ENCODE measurements at places on chromosomes 1 and 21.

DNA sequence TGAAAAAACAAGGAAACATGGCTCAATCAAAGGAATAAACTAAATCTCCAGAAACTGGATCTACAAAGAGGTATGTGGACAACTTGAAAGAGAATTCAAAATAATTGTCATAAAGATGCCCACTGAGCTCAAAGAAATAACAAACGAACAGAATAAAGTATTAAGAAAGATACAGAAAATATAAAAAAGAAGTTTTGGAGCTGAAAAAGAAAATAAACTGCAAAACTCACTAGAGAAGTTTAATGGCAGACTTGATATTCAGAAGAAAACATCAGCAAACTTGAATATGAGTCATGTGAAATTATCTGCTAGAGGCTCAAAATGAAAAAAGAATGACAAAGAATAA, 208.1 kb upstream of the SAMSN1 start:
- no peak for DNase-seq

- no peak for DNase-seq
Observed at GRCh38 chr1:184555665-184556641, 169.1 kb downstream of the C1orf21 start.

GRCh38 chr1:29331729-29332128, 95.4 kb downstream of the PTPRU start:
- no peak for DNase-seq

DNA sequence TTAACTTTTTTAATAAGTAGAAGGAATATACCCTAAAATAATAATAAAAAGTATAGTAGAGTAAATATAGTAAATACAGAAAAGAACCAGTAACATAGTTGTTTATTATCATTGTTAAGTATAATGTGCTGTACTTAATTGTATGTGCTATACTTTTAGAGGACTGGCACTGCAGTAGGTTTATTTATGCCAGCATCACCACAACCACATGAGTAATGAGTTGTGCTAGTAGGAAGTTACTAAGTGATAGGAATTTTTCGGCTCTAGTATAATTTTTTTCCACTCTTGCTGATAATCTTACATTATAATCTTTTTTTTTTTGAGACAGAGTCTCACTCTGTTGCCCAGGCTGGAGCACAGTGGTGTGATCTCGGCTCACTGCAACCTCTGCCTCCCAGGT, 71.6 kb downstream of the IVNS1ABP start:
- DNase-seq = no peak

DNA sequence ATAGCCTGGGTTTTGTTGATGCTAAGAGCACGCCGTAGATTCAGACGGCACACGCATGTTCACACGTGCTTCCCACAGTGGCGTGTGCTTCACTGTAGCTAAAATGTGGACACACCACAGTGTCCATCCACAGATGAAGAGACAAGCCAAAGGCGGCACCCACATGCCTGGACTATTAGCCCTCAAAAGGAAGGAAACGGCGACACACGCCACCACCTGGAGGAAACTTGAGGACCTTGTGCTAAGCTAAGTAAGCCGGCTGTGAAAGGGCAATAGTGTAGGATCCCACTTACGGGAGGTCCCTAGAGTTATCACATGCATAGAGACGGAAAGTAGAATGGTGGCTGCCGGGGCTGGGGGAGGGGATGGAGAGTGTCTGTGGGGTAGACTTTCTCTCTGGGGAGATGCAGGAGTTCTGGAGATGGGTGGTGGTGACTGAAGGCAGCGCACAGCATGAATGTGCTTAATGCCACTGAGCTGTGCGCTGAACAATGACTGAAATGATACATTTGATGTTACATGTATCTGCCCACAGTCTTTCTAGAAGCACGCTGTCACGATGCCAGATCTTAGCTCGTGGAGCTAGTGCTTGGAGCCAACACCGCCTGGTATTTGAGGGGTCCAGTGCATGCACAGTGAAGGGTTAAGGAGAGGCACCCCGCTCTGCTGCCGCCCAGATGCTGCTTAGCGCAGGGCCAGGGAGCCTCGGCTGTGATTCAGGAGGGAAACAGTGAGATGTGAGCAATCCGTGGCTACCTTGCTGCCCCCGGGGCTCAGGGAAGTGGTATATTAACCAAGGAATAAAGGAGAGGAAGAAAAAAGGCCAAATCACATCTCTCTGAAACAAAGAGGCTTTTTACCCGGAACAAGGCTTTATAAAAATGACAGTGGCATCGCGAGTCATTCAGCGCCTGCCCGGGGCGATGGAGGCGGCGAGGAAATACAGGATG, 103.7 kb downstream of the PRDM16 start:
- no peak for DNase-seq

GRCh38 chr1:41383094-41383852, 22.0 kb downstream of the FOXO6 start:
- no peak for DNase-seq

DNA sequence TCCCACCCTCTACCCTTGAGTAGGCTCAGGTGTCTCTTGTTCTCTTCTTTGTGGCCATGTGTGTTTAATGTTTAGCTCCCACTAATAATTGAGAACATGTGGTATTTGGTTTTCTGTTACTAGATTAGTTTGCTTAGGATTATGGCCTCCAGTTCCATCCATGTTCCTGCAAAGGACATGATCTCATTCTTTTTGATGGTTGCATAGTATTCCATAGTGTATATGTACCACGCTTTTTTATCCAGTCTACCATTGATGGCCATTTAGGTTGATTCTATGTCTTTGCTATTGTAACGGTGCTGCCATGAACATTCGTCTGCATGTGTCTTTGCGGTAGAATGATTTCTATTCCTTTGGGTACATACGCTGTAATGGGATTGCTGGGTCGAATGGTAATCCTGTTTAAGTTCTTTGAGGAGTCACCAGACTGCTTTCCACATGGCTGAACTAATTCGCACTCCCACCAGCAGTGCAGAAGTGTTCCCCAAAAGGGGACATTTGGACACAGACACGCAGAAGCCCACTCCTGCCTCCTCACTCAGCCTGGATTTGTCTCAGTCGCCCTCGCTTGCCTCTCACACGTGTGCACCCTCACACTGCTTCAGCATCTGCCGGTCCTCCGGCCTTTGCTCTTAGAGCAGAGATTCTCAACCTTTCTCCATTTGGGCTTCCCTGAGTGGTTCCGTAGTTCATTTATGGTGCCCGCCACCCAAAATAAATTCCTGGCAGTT, 3.7 kb downstream of the MX2 start:
- DNase-seq = no peak

DNA sequence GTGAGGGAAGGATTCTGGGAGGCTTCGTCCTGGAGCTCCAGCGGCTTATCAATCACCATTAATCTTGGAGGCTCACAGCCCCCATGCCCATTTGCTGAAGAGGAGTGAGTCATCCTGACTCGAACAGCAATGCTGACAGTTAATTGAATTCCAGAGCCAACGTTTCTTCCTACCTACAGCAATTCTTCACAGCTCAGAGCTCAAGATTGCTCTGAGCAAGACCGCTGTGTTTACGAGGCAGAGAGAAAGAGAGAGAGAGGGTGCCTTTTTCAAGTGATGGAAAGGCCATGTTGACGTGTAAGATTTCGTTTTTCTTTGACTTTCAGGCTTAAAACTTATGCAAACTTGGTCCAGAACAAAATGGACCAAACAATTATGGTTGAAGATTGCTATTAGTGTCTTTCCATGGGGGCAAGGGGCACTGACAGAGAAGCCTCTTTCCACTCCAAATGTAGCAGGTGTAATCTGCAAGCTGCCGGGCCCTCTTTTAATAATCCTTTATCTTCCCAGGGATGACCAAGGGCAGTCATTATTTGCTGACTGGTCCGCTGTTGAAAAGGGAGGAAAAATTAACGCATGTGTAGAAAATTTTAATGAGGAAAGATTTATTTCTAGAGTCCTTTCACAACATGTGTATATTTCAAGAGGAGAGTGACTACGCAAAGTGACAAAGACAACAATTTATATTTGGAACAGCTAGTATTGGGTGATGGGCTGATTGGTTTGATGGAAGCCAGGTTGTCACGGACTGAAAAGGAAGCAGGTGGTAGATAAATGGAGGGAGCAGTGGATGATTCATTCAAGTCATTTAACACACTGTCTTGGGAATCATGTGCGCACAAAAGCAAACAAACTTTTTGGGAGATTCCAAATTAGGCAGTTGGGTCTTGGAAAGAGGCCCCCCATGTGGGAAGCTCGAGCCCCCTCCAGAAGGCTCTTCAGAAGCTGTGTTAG, 136.1 kb upstream of the IRF2BP2 start:
- no peak for DNase-seq

DNA sequence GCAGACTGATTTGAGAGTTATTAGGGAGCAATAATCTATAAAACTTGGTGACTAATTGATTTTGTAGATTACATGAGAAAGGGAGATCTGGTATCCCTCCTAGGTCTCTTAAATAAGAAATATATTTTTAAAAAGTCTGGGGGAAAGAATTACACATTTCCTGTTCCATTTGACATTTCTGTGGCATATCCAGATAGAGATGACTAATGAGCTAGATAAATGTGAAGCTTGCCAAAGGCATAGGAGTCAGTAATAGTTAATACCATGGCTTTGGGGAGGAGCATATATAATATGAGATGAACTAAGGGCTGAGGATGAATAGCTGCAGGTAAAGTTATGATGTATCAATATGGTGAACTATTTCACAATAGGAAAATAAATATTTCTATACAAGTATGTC, 663.7 kb downstream of the PTPRC start:
- DNase-seq = no peak

- DNase-seq = no peak
Observed at GRCh38 chr1:48261881-48262400, 39.4 kb downstream of the SLC5A9 start.

DNA sequence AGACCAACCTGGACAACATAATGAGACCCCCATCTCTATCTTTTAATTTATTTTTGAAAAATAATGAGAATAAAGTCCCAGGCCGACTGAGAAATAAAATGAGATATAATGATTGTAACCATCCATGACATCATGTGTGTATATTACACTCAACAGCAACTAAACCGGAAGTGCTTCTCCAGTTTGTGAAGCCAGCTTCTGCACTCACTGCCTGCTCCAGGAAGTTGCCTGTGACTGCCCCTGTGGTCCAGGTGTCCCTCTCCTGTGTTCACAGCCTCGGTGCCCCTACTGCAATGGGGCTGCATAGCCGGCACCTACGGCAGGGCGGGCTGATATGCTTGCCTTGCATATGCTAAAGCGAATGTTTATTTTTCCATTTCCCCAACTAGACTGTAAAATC, 68.3 kb downstream of the SSBP3 start:
- no peak for DNase-seq

GRCh38 chr1:6080469-6080868, 34.8 kb downstream of the KCNAB2 start:
- DNase-seq = no peak

- no peak for DNase-seq
Observed at GRCh38 chr1:18936471-18936813, 20.0 kb downstream of the IFFO2 start.

DNA sequence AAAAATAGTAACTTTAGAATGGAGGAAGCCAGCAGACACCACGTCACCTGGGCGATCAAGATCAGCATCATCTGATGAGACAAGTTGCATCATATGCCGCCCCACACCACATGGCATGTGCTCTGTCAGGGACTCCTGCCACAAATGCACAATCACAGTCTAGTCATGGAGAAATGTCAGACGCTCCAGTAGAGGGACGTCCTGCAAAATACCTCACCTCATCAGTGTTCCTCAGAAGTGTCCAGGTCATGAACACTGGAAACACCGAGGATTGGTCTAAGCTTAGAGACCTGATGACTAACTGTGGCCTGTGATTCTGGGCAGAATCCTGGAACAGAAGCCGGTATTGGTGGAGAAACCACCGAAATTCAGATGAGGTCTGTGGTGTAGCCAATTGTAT, 14.3 kb downstream of the ADARB1 start:
- no peak for DNase-seq

DNA sequence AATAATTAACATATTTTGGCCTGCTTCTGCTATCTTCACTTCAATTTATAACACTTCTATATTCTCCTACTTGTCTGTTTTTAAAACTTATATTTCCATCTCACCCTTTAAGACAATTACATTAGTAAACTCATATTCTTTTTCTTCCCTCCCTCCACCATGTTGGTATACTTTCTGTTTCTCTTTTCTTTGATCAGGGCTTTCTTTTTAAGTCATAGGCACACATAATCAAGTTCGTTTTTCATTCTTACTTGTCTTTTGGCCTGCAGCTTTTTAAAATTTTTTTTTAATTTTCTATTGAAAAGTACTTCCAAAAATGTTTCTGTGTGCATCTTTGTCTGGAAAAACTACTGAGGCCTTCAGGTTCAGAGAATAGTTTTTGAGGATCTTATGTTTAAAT, 2.3 kb downstream of the PYHIN1 start:
- DNase-seq = no peak

GRCh38 chr1:27047914-27048313, 35.3 kb upstream of the TENT5B start:
- no peak for DNase-seq
